CD4-positive, alpha-beta memory T cell (primary cell): ENCODE measurements at places on chromosomes 5 and 9.

DNA sequence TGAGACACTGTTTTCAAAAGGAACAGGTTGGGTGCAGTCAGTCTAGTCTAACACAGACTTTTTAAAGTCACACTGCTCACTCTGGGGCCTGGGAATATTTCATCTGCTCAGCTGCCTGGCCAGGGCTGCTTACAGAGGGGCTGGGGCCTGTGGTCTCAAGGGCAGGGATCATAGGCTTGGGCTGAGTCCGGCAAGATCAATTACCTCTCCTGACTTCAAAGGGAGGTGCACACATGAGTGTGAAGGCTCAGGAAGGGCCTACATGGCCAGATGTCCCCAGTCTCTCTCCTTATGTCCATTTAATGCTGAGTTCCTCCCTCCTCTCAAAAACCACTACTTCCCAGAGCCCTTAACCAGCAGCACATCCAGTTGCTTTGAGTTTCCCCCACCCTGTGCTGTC, 247.2 kb downstream of the HSPA4 start:
- DNase-seq: no peak

GRCh38 chr5:87572090-87572489, 159.4 kb upstream of the CCNH start:
- no peak for DNase-seq

GRCh38 chr5:119398727-119399466, 43.1 kb downstream of the TNFAIP8 start:
- DNase-seq: no peak

GRCh38 chr5:76290321-76290757, 112.7 kb upstream of the IQGAP2 start:
- no peak for DNase-seq

- DNase-seq: no peak
These were observed 90.3 kb upstream of the ARAP3 start for GRCh38 chr5:141772281-141772680.

- no peak for DNase-seq
These were observed 20.9 kb downstream of the MORN5 start for GRCh38 chr9:122180633-122181032.

DNA sequence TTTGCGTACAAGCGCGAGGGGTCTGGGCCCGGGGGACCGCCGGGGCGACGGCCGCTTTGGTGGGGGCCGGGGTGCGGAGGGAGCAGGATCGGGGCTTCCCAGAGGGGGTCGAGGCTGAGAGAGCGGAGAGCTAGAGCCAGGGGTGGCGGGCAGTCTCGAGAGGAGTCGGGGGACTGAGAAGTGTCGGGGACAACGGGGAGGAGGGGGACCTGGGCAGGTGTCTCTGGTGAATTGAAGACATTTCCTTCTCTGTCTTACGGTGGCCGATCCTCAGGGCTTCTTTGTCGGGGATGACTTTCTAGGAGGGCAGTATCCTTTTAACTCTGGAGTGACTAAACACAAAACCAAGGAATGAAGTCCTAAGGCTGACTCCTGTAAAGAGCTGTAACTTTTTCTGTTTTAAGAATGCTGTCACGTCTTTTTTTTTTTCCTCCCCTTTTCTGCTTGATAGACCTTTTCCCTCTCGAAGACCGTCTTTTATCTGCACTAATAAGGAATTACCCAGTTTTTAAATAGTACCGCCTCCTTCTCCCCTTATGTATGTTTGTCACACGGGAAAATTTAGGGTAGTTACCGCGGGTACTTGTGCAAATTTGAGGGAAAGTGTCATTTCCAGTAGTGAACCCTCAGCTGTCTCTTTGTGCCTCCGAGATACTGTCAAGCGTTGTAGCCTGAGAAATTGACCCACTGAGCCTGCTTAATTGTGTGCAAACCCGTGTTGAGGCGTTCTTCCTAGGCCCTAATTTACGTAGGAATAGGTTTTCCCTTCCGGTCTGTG, 822 bp downstream of the DENND4C start:
- no peak for DNase-seq

DNA sequence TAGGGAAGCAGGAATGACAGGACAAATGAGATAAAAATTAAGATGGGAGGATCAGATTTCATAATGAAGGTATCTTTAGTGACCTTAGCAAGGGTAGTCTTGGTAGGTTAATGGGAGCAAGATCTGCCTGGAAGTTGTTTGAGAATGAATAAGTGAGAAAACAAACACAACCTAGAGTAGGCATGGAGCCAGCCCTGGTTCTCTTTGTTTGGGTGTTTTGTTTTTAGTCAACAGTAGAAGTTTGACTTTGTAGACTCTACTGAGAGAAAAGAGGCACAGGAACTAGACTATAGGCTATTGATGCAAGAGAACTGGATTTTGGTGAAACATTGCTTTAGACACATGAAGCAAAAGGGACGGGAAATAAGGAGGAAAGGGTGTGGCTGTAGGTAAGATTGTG, 40.3 kb downstream of the KCNN2 start:
- DNase-seq: no peak

- DNase-seq: no peak
These were observed 214.2 kb downstream of the TMEM232 start for GRCh38 chr5:110512266-110512665.

- DNase-seq: no peak
These were observed 35.9 kb upstream of the FBP1 start for GRCh38 chr9:94675008-94675881.

GRCh38 chr5:127589309-127590030, 59.4 kb upstream of the CTXN3 start:
- DNase-seq: no peak

- DNase-seq: no peak
These were observed 599.3 kb upstream of the SGCD start for GRCh38 chr5:155727512-155728145.

- DNase-seq: no peak
These were observed at the start of gene SMIM32 for GRCh38 chr5:136192526-136193321. Gene SMIM32 (minus strand): TSS chr5:136193162. CDS start chr5:136192524, 638 bp downstream.

- no peak for DNase-seq
These were observed 29.4 kb downstream of the ATPSCKMT start for GRCh38 chr5:10220248-10220647.

GRCh38 chr9:16347886-16348285, 522.6 kb downstream of the BNC2 start:
- DNase-seq: no peak

DNA sequence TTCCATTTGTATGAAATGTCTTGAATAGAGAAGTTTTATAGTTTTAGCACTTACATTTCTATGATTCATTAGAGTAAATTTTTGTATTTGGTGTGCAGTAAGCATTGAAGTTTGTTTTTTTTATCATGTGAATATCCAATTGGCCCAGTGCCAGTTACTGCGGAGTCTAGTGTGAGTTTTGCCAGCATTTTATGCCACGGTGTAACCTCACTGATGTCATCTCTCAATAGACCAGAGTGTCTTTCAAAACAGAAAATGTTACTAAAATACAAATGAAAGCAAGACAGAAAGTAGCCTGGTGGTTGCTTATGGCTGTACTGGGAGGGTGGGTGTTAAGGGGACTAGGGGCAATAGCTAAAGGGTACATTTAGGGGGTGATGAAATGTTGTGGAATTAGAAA, 62.8 kb downstream of the IPPK start:
- no peak for DNase-seq

DNA sequence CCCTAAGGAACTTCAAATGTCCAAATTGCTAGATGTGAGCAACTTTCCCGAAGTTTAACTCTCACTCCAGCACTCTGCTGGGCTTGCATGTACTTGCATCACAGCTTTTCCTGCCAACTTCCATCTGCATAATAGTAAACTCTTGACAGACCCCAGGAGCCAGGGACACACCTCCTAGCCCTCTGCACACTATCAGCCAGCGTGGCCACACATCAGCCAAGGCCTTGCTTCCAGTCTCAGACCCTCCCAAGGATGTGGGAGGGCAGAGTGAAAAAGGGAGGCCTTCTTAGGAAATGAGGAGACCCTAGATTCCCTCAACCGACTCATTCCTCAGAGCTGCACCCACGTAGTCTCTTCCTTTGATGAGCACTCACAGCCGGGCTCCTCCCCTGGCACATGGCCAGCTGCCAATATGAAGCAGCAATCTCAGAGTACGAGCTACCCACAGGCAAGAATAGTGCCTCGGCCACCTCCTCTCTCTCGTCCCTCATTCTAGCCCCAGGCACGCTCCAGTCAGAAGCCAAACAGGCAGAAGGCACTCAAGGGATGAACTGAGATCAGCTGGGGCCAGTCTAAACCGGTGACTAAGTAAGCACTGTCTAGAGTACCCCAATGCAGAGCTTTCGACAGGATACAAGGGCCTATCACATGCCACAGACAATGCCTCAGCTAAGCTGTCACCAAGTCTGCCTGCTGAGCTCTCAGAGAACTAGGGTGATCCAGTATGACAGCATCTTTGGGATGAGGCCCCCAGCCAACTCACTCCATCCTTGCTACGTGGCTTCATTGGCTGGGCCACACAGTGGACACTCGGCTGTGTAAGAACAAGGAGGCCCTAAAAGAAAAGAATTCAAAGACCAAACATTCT, 2.3 kb downstream of the P4HA2 start:
- peak; percentile 23 for DNase-seq

- DNase-seq: no peak
These were observed 509.2 kb downstream of the CSNK1G3 start for GRCh38 chr5:124021066-124021641.

DNA sequence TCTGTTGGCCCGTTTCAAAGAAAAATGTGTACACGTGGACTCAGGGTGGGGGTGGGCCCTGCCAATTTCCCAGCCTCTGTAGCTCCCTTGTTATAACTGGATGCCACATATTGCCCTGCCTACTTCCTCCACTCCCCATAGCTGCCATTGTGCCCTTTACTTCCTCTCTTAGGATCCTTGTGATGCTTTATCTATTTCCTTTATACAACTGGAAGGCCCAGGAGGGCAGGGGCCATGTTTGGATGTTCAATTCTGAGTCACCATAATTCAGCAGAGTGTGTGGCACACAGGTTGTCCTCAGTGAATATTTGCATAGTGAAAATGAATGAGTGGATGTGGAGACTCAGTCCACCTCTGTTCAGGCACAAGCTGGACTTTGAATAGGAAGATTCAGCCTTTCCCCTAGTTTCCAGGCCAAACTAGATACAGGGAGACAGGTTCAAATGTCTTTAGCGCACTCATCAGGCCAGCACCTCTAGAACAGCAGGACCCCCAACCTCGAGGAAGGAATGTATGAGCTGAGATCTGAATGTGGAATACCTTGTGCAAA, 10.6 kb upstream of the FEM1C start:
- DNase-seq: no peak

- no peak for DNase-seq
These were observed 51.9 kb upstream of the SHB start for GRCh38 chr9:38120961-38121360.

DNA sequence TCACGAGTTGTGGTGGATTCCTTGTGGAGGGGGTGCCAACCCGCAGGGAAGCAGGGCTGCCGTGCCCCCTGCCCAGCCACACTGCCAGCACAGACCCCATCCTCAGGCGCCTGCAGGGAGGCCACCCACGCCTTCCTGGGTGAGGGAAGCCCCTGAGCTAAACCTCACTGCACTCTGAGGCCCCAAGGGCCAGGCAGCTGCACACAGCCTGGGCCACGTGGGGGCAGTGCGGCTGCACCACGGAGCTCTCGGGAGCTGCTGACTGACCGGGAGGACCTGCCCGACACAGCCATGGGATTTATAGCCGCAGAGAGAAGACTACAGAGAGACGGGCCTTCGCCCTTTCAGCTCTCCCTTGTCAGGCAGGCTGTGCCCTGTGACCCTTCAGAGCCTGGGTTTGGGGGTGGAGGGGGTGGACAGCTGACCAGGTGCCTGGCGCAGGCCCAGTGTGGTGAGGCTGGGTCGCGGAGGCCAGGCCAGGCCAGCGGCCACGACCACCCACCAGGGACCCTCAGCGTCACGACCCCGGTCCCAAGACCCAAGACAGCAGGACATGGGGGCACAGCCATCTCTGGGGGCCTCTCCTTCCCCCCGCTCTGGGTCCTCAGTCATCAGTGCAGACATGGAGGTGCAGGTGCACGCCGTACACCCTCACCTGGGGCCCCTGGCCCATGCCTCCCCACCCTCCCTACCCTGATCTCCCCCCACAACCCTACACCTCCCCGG, 4.3 kb upstream of the AHRR start:
- no peak for DNase-seq

- no peak for DNase-seq
These were observed 28.4 kb upstream of the BTNL3 start for GRCh38 chr5:180960209-180960608.

- no peak for DNase-seq
These were observed 590.2 kb upstream of the MEF2C start for GRCh38 chr5:89473196-89473595.

DNA sequence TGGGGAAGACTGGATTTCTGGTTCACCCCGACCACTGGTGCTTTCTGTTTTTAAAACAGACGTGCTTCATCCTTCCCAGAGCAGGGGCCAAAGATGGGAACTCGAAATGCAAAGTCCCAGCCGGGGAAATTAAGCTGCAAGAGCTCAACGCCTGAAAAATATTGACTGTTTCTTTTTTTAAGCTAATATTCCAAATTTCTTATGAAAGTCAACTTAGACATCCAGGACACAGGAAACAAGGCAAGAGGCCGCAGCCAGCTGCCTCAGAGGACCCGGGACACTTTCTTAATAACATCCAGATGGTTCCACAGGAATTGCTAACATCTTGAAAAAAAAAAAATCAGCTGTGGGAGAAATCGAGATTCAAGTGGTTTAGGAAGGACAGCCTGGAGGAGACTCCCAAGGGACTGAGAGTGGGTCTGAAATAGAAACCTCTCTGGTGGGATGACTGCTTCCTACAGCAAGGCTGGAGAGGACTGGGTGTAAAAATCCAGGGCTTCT, 144.9 kb downstream of the FGF1 start:
- no peak for DNase-seq

DNA sequence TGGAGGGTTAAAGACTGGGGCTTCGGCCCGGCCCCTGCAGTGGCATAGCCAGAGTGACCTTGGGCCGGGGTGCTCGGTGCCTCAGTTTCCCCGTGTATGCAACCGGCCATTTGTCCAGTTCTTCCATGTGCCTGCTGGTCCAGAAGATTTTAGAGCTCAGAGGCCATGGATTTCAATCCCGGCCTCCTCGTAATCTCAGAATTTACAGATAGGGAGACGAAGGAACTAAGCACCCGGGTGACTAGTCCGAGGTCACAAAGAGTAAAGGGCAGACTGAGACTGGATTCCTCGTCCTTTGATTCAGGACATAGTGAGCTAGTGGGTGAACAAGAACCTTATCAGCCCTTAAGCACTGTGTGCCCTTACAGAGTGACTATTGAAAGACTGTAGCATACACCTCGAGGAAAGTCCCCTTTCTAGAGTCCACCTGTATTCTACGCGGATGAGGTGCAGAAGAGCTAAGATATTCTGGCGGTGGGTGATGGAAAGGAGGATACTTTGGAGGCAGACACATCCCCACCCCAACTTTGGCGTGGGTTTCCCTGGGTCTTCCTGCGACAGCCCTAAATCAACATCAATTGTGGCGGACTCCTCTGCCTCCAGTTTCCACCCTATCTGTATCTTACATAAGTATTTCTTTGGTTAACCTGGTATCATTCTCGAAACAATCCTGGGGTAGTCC, 597 bp downstream of the SLC31A1 start:
- DNase-seq: peak; percentile 39
